Skin of body (tissue), 3 donors: ENCODE measurements at places on chromosomes 16 and 17.

- no peak for DNase-seq
Measured at GRCh38 chr17:17766077-17766743, 70.6 kb downstream of the SREBF1 start.

- DNase-seq = no peak
Measured at GRCh38 chr17:73758245-73758644, 114.0 kb upstream of the SDK2 start.

GRCh38 chr16:14284930-14285512 is 213.9 kb downstream of the MRTFB start:
- peak; percentile 80 for DNase-seq

GRCh38 chr17:61174310-61174709 is 225.3 kb upstream of the TBX2 start:
- no peak for DNase-seq

DNA sequence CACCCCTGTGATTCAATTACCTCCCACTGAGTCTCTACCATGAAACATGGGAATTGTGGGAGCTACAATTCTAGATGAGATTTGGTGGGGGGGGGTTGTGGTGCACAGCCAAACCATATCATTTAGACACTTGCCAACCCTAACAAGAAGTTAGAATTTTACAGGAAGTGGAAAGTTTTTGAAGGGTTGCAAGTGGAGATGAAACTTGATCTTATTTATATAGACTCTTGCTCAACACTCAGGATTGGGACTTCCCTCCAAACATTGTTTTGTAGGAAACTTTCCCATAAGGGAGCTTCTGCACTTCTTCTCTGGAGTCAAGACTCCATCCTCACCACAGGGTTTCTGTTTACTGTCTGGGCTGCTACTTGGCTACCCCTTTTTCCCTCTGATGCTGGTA is 266.7 kb upstream of the CDH11 start:
- no peak for DNase-seq

GRCh38 chr17:61490540-61490975 is 38.3 kb downstream of the TBX4 start:
- no peak for DNase-seq

DNA sequence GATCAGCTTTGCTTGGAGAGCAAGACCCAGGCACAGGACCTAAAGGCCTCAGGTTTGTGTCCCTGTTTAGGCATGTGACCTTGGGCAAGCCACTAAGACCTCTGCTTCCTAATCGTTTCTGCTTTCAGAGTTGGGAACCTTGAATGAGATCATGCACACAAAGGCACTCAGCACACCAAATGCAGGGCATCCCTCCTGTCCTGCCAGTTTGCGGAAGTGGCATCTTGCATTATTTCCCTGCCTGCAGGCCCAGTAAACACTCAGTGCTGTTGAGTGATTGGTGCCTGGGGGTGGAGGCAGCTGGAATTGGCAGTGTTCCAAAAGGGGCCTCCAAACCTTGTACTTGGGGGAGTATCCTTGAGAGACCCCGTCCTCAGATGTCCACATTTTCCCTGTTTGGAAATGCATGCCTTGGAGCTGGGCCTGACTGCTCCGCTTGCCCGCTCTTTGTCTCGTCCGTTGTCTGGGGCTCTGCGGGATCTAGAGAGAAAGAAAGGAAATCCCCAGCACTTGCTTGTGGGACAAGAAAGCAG is 28.7 kb downstream of the MRM1 start:
- DNase-seq = no peak

DNA sequence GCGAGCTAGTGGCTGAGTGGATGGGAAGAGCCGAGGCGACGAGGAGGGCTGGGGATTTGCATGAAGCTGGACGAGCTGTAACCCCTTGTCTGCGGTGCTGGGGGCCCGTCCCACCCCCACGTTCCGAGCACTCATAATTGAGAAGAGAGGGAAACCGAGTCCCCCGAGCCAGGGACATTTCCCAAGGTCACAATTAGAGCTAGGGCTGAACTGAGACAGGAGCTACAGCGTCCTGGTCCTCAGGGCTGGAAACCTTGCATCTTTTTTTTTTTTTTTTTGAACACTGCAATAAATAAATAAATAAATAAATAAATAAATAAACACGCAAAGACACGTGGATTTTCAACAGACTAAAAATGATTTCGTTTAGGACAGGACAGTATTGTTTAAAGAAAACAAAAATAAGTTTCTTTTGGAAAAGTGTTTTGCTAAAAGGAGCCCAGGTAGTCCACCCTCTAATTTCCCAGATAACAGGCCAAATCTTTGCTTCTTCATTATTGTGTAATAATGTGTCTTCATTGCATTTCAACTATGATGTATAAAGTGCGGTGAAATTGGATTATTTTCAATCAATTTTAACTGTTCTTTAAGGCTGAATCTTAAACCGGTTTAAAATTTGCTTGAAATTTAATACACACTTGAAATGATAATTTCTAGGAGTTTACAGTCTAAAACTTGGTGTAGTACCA is 992 bp downstream of the GDPD1 start:
- DNase-seq = no peak

- DNase-seq = no peak
Measured at GRCh38 chr17:1555651-1556471, 6.7 kb downstream of the PITPNA start.
